ENCODE measurements at places on chromosomes 11 and 22.

DNA sequence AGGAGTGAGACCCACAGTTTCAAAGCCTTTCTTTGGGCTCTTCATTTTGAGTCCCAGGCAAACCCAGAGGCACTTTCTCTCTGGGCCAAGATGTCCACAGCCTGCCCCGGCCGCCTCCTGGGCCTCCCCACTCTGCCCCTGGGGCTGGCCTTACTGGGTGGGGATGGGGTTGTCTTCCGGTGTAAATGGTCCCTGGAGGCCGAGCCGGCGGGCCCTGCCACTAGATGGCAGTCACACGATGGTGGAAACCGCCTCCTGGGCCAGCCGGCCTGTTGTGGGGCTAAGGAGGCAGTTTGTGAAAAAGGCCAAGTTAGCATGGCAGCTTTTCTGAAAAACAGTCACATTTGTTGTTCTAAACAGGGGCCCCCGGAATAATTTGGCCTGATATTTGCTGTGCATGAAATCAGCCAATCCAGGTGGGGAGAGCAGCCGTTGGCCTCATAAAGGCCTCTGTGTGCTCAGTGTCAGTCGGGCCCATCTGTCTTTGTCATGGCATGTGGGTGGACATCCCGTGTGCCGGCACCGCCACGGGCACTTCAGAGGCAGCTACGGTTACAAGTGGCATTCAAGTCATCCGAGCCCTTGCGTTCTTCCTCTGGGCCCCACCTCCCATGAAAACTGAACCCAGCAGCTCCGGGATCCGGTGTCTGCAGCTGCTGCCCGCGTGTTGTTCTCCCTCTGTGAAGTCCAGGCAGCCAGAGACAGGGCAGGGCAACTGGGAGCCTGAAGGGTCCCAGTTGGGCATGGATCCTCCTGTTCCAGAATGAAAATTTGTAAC lies 6.5 kb downstream of the MRPL23 start:
- no peaks in the 10 kb centered on the region for H3K36me3 ChIP-seq
- no peaks in the 10 kb centered on the region for H3K27me3 ChIP-seq
- DNase-seq = peak; percentile 36
- no peaks in the 10 kb centered on the region for H3K4me1 ChIP-seq
- H3K27ac ChIP-seq = no peak overlapping the region

DNA sequence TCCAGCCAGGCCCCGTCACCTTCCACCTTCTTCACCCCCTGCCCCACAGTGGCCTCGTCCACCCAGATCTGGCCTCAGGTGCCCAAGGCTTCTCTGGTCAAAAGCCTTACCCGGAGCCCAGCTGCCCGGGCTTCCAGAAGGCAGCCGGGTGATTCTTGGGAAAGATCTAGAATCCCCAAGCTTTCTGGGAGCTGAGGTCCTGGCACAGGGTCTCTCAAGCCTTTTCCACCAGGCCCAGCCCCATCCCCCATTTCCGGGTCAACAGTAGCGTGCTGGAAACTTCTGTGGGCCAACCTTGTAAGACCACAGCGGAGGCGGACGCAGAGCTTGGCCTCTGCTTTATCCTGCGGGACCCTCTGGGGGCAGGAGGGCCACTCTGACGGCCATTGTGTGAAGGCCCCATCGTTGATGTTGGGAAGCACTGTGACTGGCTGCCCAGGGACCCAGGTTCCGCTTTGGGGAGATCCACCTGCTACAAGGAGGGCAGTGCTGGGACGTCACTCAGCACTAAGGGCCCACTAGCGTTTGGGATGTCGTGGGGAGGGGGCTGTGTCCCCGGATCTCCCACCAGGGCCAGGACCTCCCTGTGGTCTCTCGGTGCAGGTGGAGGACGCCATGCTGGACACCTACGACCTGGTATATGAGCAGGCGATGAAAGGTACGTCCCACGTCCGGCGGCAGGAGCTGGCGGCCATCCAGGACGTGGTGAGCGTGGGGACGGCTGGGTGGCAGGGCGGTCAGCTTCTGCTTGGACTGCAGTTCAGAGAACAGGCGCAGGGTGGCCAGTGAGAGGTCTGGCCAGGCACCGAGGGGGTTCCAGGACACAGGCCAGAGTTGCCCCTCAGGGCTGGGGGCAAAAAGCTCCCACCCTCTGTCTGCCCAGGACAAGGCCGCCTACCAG lies 11.5 kb downstream of the TSPAN32 start:
- H3K4me1 ChIP-seq = no peaks in the 10 kb centered on the region
- H3K4me3 ChIP-seq = no peak overlapping the region
- H3K36me3 ChIP-seq = no peaks in the 10 kb centered on the region
- no peaks in the 10 kb centered on the region for H3K27me3 ChIP-seq
- no peak overlapping the region for H3K27ac ChIP-seq

DNA sequence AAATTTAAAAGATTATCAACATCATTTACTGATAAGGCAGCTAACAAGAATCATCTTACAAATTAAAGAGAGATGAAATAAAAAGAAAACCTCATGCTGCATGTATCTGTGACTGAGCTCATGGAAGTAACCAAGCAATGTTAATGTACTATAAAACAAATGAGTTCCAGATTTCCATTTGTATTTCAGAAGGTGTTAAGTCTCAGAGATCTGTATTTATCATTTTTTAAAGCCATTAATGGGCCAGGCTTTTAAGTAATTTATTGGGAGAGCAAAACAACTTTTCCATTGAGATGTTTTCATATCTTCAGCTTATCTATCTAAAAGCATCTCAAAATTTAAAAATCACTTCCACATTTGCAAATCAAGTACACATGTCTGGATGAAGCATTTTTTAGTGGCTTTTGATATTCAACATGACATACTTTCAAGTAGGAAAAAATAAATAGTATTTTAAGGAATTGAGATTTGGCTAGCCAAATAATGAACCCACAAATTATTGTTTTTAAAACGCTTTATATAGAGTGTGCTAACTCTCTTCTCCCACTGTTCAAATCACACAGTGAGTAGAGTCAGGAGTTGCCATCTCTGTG lies 17.9 kb upstream of the BBOX1 start:
- no peaks in the 10 kb centered on the region for H3K36me3 ChIP-seq
- no peaks in the 10 kb centered on the region for H3K4me1 ChIP-seq
- DNase-seq = no peak
- no peak overlapping the region for H3K4me3 ChIP-seq

DNA sequence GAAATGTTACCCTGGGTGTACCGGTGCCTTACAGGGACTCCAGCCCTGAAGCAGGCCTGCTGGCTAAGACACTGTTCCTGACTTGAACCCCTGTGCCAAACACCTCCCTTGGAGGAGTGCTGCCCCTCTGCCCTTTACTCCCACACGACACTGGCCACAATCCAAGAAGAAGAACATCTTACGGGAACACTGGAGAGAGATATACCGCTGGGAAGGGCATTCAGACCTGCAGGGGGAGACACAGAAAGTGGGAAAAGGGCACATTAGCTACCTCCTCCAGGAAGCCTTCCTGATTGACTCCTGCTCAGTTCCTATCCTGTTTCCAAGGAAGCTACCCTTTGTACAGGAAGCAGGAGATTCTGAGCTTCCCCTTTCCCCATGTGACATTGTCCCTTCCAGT lies 18.7 kb downstream of the TMPRSS13 start:
- H3K27me3 ChIP-seq = no peaks in the 10 kb centered on the region
- H3K27ac ChIP-seq = peak overlapping the region; percentile 55
- H3K4me1 ChIP-seq = peaks cover 69% of the 10 kb centered on the region
- H3K4me3 ChIP-seq = no peak overlapping the region
- no peaks in the 10 kb centered on the region for H3K36me3 ChIP-seq

DNA sequence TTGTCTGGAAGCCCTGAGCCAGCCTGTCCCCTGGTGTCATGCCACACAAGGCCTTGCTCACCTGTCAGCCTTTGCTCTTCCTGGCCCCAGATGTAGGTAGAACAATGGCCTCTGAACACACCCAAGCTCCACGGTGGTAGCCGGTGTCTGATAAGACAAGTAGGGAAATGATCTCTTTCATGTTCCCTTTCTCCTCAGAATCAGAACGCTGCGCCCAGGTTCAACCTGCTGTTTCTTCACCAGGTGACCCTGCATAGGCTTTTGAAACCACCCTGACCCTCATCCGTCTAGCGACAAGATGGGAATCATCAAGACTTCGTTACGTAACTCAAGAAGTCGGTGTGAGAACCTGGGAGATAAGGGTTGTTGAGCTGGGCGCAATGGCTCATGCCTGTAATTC lies 28.7 kb upstream of the YWHAH start:
- no peak overlapping the region for H3K4me3 ChIP-seq
- H3K4me1 ChIP-seq = no peaks in the 10 kb centered on the region
- no peaks in the 10 kb centered on the region for H3K27me3 ChIP-seq
- no peaks in the 10 kb centered on the region for H3K36me3 ChIP-seq
- H3K27ac ChIP-seq = no peak overlapping the region

DNA sequence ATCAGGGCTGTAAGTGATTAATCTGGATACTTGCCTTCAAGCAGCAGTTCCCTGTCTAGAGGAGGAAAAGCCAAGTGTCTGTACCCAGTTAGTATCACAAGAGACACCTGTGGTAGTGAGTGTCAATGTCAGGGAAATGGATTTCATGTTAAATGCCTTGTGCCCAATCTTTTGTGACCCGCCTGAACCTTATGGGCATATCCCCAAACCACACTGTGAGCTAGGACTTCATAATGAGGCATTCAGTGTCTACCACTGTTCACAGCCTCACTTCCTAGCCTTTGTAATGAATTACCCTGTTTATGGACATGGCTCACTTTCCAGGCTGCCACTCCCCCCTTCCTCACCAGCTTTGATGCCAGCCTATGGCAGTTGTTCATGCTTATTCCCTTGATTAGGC lies 125.1 kb downstream of the TRIM44 start:
- no peak overlapping the region for H3K4me3 ChIP-seq
- DNase-seq = no peak
- H3K36me3 ChIP-seq = no peaks in the 10 kb centered on the region
- H3K4me1 ChIP-seq = no peaks in the 10 kb centered on the region

GRCh38 chr11:125394296-125394695 lies 101.8 kb downstream of the FEZ1 start:
- H3K36me3 ChIP-seq = no peaks in the 10 kb centered on the region
- DNase-seq = no peak
- H3K4me3 ChIP-seq = no peak overlapping the region
- peaks cover 18% of the 10 kb centered on the region for H3K27me3 ChIP-seq
- H3K27ac ChIP-seq = no peak overlapping the region

DNA sequence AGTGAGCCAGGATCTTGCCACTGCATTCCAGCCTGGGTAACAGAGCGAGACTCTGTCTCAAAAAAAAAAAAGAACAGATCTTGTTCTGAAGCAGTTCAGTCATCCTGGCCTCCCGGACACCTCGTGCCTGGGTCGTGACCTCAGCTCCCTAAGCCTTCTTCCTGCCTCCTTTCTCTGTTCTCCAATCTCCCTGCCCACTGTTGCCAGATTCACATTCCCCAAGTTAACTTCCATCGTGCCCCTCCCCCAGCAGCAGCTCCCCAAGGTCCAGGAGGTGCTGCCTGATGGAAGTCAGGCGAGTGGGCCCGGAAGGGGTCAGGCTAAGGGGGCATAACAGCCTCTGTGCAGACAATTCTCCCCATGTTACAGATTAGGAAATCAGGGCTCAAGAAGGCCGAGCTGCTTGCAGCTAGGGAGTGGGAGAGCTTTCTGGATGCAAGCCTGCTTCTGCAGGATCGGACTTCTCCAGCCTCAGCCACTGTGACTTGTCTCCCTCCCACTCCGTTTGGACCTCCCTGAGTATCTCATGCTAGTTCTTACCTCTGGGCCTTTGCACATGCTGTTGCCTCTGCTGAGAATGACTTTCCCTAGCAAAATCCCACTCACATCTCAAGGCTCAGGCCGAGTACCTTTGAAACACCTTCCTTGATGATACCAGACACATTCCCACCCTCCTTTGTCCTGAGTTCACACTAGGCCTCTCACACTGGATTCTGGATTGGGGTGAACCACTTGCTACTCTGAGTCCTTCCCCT lies 14.3 kb upstream of the TMEM184B start:
- no peaks in the 10 kb centered on the region for H3K27me3 ChIP-seq
- H3K4me1 ChIP-seq = no peaks in the 10 kb centered on the region
- peaks cover 19% of the 10 kb centered on the region for H3K36me3 ChIP-seq

GRCh38 chr11:106187860-106188456 lies 110.5 kb downstream of the AASDHPPT start:
- H3K27ac ChIP-seq = no peak overlapping the region
- no peaks in the 10 kb centered on the region for H3K36me3 ChIP-seq
- no peak for DNase-seq
- H3K27me3 ChIP-seq = no peaks in the 10 kb centered on the region

- no peak overlapping the region for H3K27ac ChIP-seq
- peaks cover 25% of the 10 kb centered on the region for H3K27me3 ChIP-seq
- H3K36me3 ChIP-seq = no peaks in the 10 kb centered on the region
- DNase-seq = no peak
- no peaks in the 10 kb centered on the region for H3K4me1 ChIP-seq
These were observed 120.1 kb downstream of the GALNT18 start for GRCh38 chr11:11501546-11502262.

- no peaks in the 10 kb centered on the region for H3K36me3 ChIP-seq
- H3K4me3 ChIP-seq = no peak overlapping the region
- DNase-seq = no peak
These were observed 142.0 kb downstream of the TRIM29 start for GRCh38 chr11:119995730-119996491.
